ENCODE measurements at places on chromosomes 1 and 21.

DNA sequence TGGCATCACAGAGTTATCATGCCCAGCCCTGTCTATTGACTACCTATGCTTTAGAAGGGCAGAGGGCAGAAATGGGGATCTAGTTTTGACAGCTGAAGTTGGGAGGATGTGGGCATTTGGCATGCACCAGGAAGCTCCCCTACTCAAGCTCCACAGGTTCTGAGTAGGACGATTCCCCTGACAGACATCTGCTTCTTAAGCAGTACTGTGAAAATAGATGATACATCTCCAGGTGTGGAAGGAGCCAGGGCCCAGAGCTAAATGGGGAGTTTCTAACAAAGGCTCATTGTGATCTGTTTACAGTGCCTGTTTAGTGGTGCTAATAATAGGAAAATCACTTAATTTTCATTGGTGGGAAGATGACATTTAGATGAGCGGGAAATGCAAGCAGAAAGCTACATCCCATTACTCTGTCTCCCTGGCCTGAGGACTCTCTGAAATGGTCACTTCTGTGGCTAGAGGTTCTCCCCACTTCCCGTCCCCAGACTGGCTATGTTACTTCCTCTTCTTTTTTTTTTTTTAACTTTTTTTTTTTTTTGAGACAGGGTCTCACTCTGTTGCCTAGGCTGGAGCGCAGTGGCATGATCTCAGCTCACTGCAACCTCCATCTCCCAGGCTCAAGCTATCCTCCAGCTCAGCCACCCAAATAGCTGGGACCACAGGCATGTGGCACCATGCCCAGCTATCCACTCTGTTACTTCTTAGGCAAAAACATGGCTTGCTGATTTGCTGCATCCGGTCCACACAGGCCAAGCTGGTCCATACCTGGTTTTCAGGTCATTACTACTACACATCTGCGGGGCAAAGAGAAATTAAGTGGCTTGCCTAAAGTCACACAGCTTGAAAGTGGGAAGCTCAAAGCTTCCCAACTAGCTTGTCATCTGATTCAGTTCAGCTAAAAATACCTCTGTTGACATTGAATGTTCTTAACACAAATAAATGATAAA, 23.2 kb upstream of the CNIH3 start:
- no peak for DNase-seq

- DNase-seq = no peak
Observed at GRCh38 chr1:157966031-157966537, 27.4 kb upstream of the KIRREL1 start.

DNA sequence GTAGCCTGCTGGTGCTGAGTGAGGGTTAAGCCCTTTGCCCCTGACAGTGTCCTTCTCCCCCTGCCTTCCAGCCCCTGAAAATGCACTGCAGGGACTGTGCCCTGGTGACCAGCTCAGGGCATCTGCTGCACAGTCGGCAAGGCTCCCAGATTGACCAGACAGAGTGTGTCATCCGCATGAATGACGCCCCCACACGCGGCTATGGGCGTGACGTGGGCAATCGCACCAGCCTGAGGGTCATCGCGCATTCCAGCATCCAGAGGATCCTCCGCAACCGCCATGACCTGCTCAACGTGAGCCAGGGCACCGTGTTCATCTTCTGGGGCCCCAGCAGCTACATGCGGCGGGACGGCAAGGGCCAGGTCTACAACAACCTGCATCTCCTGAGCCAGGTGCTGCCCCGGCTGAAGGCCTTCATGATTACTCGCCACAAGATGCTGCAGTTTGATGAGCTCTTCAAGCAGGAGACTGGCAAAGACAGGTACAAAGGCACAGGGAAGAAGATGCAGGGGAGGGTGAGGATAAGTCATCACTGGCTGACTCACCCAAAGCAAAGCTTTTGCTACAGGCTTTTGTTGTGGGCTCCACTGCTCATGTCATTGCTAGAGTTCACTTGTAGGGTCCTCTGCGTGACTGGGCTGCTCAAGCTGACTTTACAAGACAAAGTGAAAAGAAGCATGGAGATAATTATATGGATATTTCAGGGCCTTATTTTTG, 174.9 kb downstream of the PIGK start:
- no peak for DNase-seq

- no peak for DNase-seq
Observed at GRCh38 chr21:33027401-33028286, 1.9 kb downstream of the OLIG2 start.

- no peak for DNase-seq
Observed at GRCh38 chr1:70627910-70628309, 216.8 kb downstream of the CTH start.
